ENCODE measurements at places on chromosomes 4 and X.

DNA sequence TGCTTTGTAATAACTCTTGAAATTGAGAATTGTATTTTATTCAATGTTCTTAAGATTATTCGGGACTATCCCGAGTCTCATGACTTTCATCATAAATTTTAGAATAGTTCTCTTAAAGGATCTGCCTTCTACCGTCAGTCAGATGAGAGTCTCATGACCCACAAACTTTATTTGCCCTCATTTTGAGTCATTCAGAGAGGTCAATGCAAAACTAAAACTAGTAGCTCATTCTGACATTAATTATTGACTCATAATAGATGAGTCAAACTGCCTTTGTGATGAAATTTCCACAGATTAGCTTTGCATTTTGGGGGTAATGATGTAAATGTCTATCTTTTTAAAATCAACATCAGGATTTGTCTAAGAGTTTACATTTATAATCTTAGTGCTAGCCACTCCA lies 1527.3 kb downstream of the TECRL start:
- DNase-seq, result no peak

DNA sequence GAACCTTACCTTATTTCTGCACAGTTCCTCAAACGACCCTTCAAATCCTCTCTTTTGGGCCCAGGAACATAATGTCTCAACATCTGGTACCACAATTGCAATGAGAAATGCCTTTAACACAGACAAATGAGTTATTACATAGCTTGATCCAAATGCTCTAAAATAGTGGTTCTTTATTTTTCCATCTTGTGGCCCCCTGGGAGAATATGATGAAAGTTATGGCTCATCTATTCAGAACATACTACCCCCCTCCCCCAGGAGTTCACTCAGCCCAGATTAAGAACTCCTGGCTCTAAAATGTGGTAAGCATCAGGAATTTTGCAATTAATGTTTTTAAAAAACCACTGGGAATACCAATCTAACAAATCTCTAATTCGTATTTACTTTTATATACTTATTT lies 23.9 kb upstream of the CENPU start:
- no peak for DNase-seq

- no peak for DNase-seq
Measured at GRCh38 chr4:58808817-58809216, 1698.6 kb upstream of the IGFBP7 start.

- no peak for DNase-seq
Measured at GRCh38 chr4:81914623-81915022, 442.9 kb upstream of the RASGEF1B start.

- DNase-seq, result no peak
Measured at GRCh38 chr4:6191448-6192130, 8.8 kb downstream of the JAKMIP1 start.

DNA sequence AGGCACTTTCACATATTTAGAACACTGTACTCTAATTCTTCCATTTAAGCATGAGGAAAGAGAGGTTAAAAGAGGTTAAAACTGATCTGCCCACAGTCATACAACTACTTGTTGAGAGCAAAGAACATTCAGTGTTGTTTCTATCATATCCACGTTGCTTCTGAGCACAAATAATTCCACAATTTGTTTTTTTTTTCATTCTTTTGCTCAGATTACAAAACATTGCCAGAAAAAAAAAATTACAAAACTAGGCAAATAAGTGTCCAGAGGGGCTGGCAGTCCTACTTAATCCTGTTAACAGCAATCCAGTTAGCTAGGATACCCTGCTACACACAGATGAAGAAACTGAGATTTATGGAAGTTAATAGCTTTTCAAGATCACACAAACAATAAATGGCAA lies 6.3 kb upstream of the USP53 start:
- DNase-seq, result no peak

- DNase-seq, result peak; percentile 65
Measured at GRCh38 chrX:43741843-43742573, 85.9 kb downstream of the MAOA start.

GRCh38 chrX:32894679-32895078 lies 316.7 kb downstream of the DMD start:
- DNase-seq, result no peak

GRCh38 chr4:87523307-87523706 lies 5.9 kb downstream of the SPARCL1 start:
- DNase-seq, result no peak

DNA sequence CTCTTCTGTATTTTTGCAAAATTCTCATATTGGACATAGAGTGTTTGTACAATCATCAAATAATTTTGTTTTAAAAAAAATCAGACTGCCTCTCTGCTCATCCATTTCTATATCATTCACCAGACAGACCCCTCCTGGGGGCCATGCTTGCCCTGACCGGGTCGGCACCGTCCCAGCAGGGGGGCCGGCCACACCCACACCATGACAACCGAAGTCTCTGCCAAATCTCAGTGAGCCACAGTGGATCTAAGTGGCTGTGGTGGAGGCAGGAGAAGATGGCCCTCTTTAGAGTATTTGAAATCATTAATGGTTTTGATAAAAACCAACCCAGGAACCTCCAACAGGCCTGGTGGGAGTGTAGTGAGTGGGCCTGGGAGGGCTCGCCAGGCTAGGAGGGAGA lies 66.9 kb upstream of the ADRA2C start:
- DNase-seq, result no peak

GRCh38 chr4:26475716-26476115 lies 14.6 kb downstream of the CCKAR start:
- DNase-seq, result no peak

DNA sequence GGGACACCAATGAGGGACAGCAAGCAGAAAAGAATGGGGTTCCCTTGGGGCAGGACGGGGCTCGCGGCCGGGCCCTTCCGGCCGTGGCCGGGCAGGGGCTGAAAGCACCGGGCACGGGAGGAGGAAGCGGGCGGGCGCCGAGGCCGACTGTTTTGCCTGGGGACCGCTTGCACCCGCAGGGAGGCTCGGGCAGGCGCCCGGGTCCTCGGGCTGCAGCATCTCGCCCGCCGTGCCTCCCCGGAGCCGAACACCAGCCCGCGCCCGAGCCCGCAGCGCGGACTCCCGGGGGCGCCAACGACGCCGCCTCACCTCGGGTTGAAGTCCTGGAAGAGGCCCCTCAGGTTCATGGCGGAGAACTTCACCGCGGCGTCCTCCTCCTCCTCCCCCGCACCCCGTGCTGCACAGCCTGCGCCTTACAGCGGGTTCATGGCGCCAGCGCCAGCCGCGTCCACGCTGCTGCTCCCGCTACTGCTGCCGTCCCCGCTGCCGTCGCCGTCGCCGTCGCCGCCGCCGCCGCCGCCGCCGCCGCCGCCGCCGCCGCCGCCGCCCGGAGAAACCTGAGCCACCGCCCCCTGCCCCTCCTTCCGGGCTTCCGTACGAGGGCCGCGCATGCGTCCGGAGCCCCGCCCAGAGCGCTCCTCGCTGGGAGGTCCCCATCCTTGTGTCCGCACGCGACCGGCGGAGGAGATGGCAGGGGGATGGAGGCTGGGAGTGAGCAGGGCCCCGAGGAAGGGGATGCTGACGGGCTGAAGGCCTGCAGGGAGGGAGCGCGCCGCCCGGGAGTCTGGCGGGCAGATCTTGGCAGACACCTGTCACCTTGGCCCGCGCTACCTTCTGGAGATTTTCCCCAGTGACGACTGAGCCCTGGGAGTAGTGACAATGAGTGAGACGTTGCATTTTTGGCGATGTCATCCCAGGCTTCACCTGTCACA lies at the start of gene TMEM185A:
Gene TMEM185A, minus strand, starts transcription at position 559 of the 932 bp plus-strand sequence. Its CDS starts 212 bp downstream, at position 347.
- DNase-seq, result peak; percentile 75

GRCh38 chr4:57661517-57662090 lies 551.4 kb upstream of the IGFBP7 start:
- DNase-seq, result no peak

- no peak for DNase-seq
Measured at GRCh38 chr4:68249434-68249833, 3.9 kb upstream of the TMPRSS11B start.

DNA sequence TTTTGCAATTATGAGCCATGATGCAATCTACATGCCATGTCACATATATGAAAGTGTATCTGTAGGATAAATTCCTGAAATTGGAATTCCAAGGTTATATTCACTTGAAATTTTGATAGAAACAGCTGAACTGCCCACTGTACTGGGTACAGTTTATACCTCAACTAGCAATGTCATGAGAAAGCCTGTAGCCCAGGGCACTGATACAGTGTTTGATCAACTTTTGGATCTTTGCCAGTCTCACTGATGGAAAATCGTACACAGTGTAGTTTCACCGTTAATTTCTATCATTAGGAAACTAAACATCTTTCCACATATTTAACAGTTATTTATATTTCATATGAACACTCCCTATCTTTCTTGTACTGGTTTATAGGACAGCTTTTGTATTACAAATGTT lies 34.2 kb downstream of the TAPT1 start:
- DNase-seq, result no peak

DNA sequence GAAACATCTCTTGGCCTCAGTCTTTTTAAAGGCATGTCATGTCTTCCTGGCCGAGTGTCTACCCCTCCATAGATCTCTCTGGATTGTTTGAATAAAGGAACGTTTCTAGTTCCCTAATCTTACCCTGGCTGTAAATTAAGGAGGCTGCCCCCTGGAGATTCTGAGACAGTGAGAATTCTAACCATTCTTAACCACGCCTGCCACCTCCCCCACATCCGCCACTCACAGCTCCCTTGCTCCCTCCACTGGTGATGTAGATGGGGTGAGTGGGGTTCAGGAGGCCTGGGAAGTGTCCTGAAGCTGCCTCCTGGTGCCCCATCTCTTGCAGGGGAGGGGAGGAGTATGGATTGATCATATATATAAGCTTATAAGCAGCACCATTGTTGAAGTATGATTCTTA lies 48.0 kb upstream of the TRIM2 start:
- peak; percentile 35 for DNase-seq

GRCh38 chr4:178937130-178937529 lies 1494.9 kb upstream of the AGA start:
- DNase-seq, result no peak

DNA sequence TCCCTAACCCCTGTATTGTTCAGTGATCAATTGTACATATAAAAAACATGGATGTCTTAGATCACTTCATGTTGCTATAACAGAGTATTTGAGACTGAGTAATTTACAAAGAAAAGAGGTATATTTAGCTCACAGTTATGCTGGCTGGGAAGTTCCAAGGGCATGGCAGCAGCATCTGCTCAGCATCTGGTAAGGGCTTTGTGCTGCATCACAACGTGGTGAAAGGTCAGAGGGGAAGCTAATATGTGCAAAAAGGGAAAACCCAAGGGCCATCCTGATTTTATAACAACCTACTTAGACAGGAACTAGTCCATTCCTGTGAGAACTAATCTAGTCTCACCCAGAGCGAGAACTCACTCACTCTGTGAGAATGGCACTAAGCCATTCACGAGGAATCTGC lies 128.2 kb upstream of the OTUD4 start:
- DNase-seq, result no peak

GRCh38 chrX:15915959-15916703 lies 61.5 kb upstream of the AP1S2 start:
- DNase-seq, result peak; percentile 33

All from CD14-positive monocyte (primary cell).